CD8-positive, alpha-beta memory T cell (primary cell): ENCODE measurements at places on chromosomes 4 and X.

DNA sequence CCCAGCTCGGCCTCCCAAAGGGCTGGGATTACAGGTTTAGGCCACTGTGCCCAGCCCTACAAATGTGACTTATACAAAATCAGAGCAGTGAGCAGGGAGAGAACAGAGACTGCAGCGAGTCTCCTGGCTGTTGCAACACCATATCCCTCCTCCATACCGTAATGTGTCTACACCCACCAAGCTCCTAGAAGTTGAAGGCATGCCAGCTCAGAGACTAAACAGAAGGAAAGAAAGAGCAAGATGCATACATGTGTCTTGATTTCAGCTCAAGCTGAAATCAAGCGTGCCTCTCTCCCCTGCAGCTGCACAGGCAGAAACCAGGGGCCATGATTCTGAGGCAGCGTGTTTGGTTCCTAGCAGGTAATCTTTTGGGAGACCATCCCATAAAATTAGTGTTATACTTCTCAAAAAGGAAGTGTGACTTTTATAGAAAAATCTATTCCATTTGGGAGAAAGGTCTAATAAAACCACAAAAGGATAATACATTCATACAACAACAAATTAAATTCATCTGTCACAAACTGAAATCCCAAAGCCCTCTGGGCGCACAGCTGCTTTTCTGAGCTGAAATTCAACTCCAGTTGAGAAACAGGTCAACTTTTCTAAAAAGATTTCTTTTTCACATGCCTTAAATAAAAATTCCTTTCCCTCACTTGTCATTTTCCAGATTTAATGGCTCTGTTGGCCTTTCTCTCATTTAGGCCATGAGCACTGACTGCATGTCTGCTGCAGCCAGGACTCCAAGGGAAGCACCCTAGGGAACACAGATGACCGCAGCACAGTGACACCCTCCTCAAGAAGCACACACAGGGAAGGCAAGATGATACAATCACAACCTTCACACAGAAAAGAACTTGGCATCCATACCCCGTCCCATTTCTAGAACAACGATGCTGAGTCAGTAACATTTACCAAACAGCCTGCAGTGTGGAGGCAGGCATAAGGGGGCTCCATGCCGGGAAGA, 34.4 kb downstream of the AFAP1 start:
- DNase-seq = no peak

DNA sequence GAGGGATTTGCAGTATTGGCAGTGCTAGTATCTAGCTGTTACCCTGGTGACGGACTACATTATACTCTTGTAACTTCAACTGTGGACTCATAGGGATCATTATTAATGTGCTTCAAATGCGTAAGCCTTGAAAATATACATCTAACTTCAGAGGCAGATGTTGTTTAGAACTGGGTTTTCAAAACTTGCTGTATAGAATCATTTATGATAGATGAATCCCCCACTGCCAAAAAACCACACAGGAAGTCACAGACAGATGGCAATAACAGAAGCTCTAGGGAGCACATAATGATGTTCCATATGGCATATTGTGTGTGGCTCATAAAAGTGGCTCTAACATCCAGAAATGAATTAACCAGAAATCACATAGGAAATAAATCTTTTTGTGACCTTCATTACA, 62.3 kb upstream of the RELL1 start:
- DNase-seq = no peak

- no peak for DNase-seq
These were observed 26.7 kb downstream of the FAM156B start for GRCh38 chrX:52923781-52924241.

DNA sequence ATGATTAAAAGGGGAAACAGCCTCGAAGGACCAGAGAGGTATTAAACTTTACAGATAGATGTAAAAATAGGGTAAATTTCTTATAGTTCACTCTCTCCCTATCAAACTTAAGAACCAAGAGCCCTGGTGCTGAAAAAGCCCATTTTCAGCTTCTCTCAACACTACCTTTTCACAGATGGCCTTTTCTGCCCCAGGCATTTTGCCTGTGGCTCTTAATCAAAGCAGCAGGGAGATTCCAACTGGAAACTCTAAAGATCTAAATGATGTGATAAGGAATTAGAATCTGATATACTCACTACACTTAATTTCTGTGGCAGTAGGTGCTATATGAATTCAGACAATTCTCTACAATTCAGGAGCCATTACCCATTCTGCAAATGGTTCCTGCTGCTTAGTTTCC, 60.0 kb downstream of the AMMECR1 start:
- DNase-seq = no peak

DNA sequence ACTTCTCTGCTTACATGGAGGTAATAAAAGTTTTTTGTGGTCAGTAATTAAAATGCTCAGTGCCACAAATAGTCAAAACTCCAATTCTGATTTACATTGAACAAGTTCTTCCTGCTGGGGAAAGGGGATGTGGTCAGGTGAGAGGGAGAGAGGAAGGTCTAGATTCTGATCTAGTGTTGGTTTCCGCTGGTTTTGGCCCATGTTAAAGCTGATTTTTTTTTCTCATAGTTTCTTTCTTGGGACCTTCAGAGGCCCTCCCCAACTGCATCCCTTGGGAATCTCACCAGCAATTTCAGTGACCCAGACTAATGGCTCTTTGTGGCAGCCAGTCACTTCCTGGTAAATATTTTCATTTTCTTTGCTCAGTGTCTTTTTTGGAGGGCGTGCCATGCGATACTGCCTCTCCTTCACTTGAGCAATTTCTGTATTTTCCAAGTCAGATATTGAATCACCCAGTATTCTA, 332.7 kb downstream of the RAPGEF2 start:
- no peak for DNase-seq

DNA sequence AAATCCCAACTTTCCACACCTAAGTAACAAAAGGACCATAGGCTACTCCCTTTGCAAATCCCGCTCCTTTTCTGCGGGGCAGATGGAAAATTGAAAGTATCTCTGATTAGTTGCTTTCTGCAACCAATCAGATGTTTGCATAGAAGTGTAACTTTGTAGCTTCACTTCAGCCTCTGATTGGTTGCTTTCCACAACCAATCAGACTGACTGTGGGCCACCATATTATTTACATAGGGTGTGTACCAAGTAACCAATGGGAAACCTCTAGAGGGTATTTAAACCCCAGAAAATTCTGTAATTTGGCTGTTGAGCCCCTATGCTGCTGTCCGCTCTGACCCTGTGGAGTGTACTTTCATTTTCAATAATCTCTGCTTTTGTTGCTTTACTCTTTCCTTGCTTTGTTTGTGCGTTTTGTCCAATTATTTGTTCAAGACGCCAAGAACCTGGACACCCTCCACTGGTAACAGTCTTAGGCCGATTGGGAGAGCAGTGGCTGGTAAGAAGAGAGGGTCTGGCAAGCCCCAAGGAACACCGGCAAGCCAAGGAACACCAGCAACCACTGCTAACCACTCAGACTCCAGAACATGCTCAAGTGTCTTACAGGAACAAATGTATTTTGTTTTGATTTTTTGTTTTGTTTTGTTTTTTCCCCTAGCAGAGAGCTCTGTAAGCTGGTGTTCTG, 125.5 kb upstream of the MAP3K15 start:
- no peak for DNase-seq

- no peak for DNase-seq
These were observed 48.6 kb downstream of the ACOX3 start for GRCh38 chr4:8391972-8392371.

DNA sequence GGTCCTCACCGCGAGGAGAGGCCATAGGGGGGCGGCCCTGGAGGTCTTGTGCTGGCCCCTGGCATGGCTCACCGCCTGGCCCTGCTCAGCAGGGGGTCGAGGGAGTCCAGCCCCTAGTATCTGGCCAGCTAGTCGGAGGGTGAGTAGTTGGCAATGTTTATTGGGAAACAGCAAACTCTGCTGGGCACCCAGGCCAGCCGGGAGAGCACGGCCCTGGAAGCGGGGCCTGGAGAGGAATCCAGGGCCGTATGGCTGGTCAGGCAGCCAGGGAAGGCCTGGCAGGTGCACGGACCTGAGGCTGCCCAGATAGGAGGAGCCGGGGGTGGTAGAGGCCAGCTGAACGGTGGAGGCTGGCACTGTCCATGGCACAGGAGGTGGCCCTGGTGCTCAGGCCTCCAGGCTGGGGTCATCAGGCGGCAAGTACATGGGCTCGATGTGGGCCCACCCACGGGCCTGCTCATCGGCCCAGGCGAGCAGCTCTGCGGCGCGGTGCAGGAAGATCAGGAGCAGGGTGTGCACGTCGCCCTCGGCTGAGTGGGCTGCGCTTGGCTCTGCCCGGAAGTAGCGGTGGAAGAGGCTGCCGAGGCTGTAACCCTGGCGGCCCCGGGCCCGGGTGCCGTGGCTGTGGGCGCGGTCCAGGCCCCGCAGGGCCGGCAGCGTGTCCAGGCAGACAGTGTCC, 1.4 kb downstream of the TREX2 start:
- DNase-seq = no peak

- no peak for DNase-seq
These were observed 426 bp upstream of the C4orf51 start for GRCh38 chr4:145679520-145679919.

DNA sequence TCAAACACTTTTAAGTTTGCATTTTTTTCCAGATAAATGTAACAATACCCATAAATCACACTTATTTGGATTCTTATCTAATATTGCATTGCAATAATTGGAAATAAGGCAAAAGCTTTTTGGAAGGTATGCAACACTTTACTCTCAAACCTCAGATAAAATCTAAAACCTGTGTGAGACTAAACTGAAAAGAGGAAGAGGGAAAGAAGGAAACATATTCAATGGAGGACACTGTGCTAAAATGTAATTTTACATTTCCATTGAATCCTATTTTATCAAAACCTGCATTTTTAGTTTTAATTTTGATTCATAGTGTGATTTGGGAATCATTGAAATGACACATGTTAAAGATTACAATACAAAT, 99.4 kb downstream of the HPGD start:
- no peak for DNase-seq

GRCh38 chrX:155819966-155820491, 61.1 kb upstream of the VAMP7 start:
- peak; percentile 17 for DNase-seq

DNA sequence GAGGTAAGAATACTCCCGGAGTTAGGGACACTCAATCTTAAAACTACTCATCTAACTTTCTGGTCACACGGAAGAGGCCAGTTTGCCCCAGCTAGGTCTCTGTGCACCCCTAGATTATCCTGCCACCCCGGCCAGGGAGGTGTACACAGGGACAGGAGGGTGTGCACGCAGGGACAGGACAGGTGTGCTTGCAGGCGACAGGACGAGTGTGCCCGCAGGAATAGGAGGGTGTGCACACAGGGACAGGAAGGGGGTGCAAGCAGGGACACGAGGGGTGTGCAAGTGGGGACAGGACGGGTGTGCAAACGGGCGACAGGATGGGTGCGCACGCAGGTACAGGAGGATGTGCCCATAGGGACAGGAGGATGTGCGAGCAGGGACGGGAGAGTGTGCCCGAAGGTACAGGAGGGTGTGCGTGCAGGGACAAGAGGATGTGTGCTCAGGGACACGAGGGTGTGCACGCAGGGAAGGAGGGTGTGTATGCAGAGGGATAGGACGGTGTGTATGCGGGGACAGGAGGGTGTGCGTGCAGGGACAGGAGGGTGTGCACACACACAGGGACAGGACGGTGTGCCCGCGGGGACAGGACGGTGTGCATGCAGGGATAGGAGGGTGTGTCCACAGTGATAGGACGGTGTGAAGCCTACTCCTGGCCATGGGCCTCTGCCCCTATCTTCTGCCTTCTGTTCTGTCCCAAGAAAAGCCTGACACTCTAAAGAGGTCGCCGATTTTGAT, 4.1 kb downstream of the TMEM271 start:
- DNase-seq = no peak

DNA sequence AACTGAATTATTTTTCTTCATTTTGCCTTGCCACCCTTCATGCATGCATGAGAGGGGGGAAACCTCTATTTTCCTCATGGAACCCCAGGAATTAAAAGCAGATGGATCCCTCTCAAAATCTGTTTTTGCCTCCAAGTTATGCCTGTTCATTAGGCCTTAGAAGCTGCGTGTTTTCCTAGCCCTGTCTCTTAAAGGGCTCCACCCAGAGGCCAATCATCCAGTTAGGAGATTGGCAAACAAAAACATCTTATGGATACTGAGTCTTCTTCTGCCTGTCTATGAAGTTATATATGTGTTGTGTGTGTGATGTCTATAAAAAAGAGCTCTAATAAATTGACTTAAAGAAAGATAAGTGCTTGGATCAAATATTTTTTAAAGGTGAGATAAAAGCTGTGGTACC, 142.9 kb downstream of the ANAPC10 start:
- no peak for DNase-seq

- no peak for DNase-seq
These were observed 78.1 kb downstream of the ARSF start for GRCh38 chrX:3119376-3119775.

DNA sequence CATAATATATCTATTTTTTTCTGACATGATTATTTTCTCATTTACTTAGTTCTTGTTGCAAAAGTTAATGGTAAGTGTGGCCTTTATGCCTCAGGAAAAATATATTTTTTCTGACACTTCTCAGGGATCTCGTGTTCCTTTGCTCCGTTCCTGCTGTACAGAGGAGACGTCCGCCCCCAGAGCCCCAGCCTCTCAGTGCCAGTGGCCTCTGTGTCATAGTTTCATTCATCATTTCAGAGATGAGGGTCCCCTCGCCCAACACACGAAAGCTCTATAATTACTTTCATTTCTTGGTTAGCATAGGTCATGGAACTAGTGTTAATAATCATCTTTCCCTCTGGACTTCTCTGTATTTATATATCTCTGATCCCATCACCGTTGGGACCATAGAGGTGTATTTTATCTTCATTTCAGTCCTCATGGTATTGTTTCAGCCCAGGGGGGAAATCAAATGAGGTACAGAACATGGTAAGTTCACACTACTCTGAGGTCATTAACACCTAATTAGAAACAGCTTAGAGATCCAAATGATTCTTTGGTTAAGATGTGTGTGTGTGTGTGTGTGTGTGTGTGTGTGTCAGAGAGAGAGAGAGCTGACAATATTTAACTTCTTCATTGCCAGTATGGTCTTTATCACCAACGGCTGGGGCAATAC, 631.1 kb upstream of the TENM3 start:
- DNase-seq = no peak

GRCh38 chrX:132491191-132491590, 2.4 kb upstream of the MBNL3 start:
- DNase-seq = peak; percentile 4

DNA sequence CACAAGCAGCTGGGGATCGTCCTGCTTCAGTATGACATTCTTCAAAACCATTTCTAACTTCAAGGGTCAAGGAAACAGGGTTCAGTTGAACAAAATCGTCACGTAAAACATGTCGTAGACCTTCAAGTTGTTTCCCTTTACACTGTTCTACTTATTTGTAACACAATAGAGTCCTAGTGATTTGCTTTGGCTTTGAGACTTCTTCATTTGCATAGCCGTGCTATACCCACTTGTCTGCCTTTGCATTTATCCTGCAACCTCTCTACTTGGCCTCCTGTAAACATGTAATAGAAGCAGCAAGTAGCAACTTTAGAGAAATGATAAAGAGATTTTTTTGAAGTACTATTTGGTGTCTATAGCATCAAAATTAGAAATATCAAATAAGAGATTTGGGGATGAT, 194.9 kb downstream of the SLC7A11 start:
- no peak for DNase-seq
